ENCODE measurements at places on chromosomes 4 and X.

- no peak for DNase-seq
These were observed 93.2 kb downstream of the ARSF start for GRCh38 chrX:3134316-3134945.

GRCh38 chr4:62455871-62456270, 1255.7 kb downstream of the ADGRL3 start:
- DNase-seq = no peak

DNA sequence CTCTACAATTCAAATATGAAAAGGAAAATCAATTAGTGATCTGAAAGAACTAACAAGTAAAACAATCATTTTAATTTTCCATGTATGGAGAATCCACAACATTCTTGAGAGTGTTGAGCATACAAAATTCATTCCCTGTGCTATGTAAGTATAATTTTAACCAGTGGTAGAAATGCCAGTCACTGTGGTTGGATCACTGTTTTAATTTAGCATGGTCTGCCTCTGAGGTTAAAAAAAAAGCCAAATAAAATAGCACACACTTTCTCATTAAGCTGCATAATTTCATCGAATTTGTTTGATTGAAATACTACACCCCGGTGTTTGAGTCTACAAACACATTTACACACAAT, 185.5 kb upstream of the STS start:
- DNase-seq = no peak

- DNase-seq = no peak
These were observed 340.0 kb downstream of the FBXW7 start for GRCh38 chr4:152195888-152196287.

DNA sequence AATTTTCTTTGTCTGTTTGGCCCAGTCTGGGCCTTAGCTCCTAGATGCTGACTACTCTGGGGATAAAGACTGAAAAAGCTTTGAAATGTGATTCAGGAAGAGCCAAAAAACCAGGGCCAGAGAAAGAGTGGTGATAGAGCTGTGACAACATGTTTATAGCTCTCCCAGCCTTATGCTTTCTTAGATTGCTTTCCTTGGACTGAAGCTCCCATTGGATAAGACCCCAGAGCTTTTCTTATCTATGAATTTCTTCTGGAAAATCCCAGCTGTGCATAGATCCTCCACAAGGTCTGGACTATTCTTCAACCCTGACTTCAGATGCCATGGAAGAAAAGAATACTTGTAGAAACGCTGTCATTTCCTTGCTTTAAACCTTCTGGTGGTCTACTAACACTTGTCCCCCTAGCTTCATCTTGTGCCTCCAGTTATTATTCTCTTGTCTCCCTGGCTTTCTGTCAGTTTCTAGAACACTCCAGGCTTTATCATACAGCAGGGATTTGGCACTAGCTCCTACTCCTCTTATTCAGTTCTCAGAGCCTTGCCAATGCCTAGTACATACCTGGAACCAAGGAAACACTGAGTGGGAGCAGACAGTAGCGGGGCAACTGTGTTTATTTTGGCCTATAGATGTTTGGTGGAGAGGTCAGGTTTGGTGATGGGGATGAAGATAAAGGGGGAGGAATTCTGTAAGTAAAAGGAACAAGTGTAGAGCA, 57.1 kb upstream of the TEX13D start:
- no peak for DNase-seq

- no peak for DNase-seq
These were observed 6.5 kb downstream of the CRLF2 start for GRCh38 chrX:1205681-1206611.

- DNase-seq = no peak
These were observed 45.1 kb downstream of the VSIG4 start for GRCh38 chrX:65994519-65995506.

DNA sequence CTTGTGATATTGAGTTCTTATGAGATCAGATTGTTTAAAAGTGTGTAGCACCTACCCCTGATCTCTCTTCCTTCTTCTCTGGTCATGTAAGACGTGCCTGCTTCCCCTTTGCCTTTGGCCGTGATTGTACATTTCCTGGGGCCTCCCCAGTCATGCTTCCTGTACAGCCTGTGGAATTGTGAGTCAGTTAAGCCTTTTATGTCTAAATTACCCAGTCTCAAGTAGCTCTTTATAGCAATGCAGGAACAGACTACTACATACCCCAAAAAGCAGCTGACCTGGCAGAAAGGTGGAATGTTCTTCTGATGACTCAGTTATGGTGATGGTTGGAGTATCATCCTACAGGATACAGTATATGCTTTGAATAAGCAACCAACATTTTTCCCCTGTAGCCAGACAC, 11.4 kb upstream of the MCUB start:
- DNase-seq = no peak
